ENCODE measurements at places on chromosomes 7 and 10.

GRCh38 chr10:28307267-28307666 is 4.4 kb upstream of the MPP7 start:
- no peak for DNase-seq

GRCh38 chr10:115951242-115951641 is 321.8 kb downstream of the GFRA1 start:
- no peak for DNase-seq

GRCh38 chr7:88091988-88092675 is 127.7 kb downstream of the SRI start:
- no peak for DNase-seq

GRCh38 chr10:126087796-126088505 is 191.6 kb downstream of the FANK1 start:
- DNase-seq: no peak

- DNase-seq: no peak
Observed at GRCh38 chr10:44264244-44264643, 120.7 kb downstream of the CXCL12 start.

- no peak for DNase-seq
Observed at GRCh38 chr10:5971315-5971832, 6.0 kb downstream of the IL15RA start.

- DNase-seq: no peak
Observed at GRCh38 chr10:36666451-36666850, 458.9 kb upstream of the ANKRD30A start.

- DNase-seq: no peak
Observed at GRCh38 chr10:84820596-84820995, 492.2 kb downstream of the CCSER2 start.

DNA sequence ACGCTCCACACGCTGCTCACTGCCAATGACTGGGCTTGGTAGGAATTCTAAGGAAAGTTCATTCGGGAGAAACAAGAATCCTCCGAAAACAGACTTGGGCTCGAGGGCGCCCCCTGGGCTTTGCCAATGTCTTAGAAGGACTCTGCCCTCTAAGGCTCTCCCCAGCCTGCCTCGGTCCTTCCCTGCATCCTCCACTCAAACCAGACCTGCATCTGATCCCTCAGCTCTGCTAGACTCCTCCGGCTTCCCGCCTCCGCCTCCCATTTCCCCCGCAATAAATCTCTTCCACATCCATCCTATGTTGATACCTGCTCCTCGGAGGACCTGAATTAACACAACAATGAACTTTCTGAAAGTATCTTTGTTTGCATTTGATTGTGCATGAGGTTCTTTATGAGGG is 177.6 kb downstream of the PLPP4 start:
- DNase-seq: peak; percentile 2

GRCh38 chr7:96728139-96728538 is 18.5 kb upstream of the SEM1 start:
- no peak for DNase-seq

DNA sequence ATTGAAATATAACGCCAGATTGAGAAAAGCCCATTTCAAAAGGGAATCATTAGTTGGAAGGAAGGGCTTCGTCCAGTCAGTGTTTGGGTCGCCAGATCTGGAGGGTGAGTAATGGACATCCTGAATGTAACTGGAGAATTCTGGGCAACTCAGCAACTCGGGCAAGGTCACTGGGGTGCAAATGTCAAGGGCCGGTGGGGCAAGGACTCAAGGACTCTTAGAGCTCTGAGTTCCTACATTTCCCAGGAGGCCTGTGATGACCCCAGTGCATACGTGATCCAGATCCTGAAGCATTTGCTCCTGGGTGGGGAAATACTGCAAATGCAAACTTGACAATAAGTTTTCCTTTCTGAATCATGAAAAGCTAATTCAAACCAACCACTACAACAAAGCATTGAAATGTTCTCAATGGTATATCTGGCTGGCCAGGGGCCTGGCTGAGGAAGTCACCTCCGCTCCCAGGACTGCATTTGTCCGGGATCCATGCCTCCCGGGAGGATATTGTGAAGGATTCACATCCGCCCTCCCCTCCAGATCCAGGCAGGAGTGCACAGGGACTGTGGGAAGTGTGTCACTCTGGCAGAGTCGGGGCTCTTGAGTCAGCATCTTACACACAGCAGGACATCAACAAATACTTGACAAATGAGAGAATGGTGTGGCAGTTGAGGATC is 164.0 kb downstream of the FANK1 start:
- DNase-seq: no peak

GRCh38 chr10:133062085-133062484 is 25.6 kb upstream of the ADGRA1 start:
- DNase-seq: no peak

DNA sequence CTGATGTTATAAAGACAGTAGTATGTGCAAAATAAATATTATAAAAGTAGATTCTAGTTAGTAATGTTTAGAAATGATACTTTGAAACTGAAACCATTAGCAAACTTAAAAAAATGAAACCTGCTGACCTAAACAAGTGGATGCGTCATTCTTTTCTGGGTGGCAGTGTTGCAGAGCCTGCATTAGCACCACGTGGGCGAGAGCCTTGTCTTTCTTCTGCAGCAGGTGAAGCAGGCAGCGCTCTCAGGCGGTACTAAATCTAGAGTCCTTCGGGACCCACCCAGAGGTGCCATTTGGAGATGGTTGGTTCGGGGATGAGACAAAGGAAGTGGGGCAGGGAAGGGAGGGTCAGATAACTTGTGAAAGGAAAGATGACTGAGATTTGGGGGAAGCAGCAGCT is 759.1 kb upstream of the IGFBP3 start:
- no peak for DNase-seq

GRCh38 chr10:78852466-78853240 is 216.1 kb upstream of the ZMIZ1 start:
- peak; percentile 1 for DNase-seq

DNA sequence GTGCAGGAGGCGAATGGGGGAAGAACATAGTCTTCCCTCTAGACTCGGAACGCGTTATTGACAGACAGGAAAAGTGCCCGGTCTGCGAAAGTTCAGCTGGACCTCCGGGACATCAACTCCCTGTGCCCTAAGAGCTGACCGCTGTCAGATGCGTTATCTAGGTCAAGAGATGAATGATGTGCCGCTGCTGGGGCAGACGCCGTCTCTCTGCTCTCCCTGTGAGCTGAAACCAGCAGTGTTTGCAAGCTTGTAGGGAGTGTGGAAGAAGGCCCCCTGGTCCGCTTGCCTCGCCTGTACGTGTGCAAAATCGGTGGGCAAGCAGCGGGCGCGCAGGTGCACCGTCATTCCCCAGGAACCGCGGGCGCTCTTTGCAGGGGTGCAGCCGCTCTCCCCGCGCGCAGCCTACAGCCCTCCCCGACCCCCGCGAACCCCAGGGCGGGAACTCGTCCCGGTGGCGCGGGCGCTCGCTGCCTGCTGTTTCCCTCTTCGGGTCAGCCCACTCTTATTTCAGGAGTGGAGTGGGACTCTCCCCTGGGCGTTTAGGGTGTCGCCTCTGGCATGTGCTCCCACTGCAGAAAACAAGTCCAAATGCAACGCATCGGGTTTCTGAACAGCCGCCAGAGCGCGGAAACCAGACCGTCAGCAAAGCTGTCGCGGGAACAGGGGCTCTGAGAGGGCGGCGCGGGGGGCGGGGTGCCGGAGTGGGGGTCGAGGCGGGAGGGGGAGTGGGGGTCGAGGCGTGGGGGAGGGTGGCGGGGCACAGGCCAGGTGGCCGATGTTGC is 1.8 kb upstream of the PFKFB3 start:
- DNase-seq: peak; percentile 73

- no peak for DNase-seq
Observed at GRCh38 chr10:398954-399353, 263.7 kb downstream of the ZMYND11 start.

- no peak for DNase-seq
Observed at GRCh38 chr10:51427758-51428157, 271.6 kb downstream of the CSTF2T start.

DNA sequence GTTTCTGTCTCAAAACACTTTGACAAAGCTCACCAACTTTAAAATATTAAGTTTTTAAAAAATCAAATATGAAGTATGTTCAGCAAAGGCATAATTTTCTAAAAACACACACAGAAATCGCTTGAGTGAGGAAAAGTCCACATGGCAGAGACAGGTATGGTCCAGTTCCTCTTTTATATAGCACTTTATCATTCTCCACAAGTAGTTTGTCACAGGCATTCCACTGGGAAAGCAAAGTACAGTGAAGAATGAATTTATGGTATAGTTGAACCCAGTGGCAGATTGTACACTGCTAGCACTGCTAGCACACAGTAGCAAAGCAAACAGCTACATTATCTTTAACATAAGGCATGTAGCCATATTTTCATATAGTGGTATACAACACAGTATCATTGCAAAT is 102.3 kb downstream of the HECTD2 start:
- DNase-seq: no peak
